ENCODE measurements at places on chromosomes 3 and 15.

- no peak for DNase-seq
Measured at GRCh38 chr3:14507757-14508504, 32.2 kb downstream of the GRIP2 start.

DNA sequence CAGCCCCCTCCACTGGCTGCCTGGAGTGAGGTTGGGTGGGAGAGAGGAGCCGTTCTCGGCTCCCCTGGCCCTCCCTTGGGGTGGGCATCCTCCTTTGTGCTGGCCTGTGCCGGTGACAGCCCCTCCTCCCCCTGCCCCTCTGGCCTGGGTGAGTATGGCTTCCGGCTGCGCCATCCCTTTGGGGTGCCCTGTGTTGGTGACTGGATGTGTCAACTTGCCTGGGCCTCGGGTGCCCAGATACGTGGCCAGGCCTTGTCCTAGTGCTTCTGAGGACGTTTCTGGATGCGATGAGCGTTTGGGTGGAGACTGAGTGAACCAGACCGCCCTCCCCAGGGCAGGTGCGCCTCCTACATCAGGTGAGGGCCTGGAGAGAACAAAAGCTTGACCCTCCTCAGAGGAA lies 59.7 kb downstream of the PLXNA1 start:
- no peak for DNase-seq

DNA sequence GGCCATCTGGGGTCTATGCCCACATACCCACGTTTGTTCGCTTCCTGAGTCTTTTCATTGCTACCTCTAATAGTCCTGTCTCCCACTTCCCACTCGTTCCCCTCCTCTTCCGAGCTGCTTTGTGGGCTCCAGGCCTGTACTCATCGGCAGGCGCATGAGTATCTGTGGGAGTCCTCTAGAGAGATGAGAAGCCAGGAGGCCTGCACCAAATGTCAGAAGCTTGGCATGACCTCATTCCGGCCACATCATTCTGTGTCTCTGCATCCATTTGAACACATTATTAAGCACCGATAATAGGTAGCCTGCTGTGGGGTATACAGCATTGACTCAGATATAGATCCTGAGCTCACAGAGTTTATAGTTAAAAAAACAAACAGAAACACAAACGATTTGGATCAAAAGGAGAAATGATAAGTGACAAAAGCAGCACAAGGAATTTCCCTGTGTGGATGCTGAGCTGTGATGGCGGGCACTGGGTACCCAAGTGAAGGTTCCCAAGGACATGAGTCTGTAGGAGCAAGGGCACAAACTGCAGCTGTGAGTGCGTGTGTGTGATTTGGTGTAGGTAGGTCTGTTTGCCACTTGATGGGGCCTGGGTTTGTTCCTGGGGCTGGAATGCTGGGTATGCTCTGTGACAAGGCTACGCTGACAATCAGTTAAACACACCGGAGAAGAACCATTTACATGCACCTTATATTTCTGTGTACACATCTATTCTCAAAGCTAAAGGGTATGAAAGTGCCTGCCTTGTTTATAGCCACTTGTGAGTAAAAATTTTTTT lies 35.9 kb downstream of the NR1I2 start:
- DNase-seq: no peak

- no peak for DNase-seq
Measured at GRCh38 chr3:51035630-51036029, 349.5 kb upstream of the MANF start.

DNA sequence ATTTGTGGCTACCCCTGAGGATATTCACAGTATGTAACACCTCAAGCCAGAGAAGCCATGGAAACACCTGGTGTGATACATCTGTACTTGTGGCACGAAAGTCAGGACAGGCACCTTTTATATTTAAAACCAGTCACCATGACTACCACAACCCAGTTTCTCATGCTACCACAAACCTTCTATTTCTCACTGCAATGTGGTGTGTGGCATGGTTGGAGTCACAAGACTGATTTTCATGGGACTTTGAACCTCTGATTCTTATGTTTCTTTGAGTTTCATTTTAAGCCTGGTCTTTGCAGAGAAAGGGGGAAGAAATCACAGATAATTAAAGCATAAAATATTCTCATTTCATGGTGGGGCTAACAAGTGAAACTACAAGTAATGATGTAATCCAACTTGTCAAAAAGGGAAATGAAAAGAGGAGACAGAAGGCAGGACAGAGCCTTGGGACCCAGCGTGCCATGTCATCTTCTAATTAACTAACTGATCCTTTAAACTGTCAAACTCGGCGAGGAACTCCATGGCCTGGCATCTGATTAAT lies 175.9 kb downstream of the PDZRN3 start:
- no peak for DNase-seq
